ENCODE measurements at places on chromosomes 12 and 14.

DNA sequence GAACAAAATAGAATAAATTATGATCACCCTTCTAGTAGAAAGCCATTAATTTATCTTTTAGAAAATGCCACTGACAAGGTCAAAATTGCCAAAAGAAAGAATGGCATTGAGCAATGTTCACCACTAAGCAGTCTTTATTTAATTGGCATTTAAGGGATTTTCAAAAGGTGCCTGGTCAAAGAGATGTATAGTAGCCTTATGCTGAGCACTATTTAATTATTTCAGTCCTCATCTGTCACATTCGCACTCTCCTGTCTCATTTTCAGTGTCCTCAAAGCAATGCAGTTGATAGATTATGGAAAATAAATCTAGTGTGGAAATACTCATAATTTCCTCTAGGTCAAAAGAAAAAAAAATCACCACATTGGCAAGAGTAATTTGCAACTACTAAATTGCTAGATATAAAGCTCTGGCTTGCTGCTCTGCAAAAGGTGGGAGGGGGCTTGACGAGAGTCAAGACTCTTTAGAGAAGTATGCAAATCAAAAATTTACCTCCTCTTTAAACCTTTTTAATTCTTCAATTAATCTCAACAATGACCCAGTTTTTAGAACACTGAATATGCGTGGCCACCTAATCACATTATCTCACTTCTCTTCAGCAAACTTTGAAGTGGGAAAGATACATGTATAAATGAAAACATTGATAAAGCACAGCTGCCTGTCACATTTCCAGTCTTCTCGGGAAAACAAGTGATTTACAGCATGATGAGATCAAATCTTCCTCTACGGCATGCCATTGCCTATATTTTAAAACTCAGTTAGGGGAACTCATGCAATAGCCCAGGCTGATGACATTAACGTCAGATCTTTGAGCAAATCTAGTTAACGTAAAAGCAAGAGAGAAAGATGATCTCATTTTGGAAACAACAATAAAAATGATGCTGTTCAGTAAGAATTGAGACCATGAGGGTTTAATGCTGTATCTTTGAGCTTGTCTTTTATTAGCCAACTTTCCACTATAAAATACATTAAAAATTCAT lies 373.1 kb upstream of the DCN start:
- DNase-seq, result no peak

DNA sequence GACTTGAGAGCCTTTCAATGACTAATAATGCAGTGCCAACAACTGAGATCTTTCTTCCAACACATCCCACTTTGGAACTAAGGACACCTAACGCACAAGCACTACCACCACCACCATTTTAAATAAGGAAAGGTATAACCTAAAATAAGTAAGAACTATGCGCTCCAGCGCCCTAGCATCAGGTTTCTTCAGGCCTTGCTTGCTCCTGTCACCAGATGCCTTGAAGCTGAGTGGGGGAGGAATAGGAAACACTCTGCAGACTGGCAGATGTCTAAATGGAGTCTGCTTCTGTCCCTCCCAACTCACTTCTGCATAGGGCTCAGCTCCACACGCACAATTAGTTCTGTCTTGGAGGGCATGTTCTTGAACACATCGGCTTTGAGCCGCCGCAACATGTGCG lies 15.1 kb downstream of the CHD4 start:
- DNase-seq, result no peak

DNA sequence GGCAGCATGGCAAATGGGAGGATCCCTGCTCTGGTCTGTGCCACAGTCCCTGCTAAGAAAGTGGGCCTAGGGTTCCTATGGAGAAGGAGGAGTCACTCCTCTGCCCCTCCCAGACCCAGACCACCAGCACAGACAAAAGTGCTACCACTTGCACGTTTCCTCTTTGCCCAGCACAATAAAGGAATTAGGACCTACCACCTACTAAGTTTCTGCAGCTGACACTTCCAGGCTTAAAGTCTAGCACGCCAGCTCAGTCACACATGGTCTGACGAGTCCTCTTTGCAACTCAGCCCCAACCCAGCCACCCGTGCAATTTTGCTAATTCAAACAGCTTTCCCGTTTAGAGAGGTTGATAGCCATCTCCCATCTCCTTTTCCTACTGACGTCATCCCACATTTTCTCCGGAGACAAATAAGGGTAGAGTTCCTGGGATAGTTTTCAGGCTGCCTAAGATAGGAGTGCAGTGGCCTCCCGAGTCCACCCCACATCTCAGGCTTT lies 66.2 kb upstream of the PTGR2 start:
- no peak for DNase-seq

DNA sequence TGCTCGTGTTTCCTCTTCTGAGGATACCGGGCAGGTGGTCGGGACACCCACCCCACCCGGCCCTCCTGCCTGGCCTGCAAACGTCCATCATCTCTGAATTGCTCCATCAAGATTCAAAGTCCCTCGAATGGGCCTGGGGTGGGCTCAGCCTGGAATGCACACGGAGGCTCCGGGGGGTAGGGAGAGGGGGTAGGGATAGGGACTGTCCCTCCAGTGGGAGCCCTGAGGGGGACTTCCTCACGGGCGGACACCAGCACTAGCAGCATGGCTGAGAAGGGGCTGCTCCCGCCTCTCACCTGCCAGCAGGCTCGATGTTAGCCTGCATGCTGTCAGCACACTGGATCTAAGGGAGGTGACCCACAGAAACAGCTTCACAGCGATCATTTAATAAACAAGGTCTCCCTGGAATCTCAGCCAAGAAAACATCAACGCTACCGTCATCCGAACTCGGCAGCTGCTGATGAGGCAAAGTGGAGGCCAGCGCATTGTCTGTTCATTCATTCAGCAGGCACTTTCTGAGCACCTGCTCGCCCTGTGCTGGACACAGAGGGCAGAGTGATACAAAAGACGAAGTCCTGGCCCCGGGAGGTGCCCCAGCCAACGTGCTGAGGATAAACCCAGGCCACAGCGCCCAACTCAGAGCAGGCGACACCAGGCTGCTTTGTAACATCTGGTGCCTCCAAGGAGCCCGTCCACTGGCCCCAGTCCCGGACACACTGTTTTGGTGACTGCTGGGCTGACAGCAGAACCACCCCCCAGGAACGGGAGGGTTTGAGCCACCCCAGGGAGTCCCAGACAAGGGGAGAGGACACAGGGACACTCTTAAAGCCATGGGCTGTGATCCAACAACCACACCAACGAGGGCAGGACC lies 6.3 kb downstream of the TMEM179 start:
- DNase-seq, result no peak

DNA sequence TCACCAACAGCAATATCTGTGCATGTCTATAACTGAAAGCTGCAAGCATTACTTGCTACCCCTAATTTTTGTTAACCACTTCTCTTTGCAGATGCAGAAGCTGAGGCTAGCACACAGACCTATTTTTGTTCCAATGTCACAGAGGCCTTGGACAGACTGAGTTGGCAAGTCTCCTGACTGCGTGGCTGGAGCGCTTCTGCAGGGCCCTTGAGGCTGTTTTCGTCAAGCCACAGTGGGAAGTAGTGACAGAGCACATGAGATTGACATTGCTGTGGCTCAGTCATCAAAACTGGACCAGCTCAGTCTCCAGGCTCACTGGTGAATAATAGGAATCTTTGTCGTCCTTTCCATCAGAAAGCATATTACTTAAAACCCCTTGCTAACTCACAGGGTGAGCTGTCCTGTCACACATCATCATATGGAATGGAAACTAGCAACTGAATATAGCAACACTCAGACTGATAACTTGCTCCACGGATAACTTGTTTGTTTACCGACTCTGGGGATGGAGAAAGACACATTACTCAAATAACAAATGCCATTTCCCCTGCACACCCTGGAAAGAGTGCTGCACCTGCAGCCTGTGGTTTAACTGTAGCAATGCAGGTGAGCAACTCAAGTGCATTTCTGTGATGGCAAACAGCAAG lies 43.6 kb upstream of the DDX11 start:
- DNase-seq, result no peak

DNA sequence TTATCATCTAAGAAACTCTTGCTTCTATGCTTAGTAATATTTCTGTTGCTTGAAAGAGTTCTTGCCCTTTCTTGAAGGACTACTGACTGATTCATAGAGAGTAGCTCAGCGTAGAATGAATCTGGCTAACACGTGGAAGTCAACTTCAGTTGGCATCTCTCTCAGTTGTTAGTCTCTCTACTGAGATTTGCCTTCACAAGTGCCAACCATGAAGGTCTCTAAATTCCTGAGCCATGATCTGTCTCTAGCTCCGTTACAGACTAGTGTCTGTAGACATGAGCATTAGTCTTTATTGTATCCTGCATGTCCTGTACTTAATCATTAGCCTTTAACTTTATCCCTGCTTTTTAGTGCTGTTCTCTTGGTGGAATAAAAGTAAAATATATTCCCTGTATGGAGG lies 19.1 kb upstream of the ALX1 start:
- no peak for DNase-seq

DNA sequence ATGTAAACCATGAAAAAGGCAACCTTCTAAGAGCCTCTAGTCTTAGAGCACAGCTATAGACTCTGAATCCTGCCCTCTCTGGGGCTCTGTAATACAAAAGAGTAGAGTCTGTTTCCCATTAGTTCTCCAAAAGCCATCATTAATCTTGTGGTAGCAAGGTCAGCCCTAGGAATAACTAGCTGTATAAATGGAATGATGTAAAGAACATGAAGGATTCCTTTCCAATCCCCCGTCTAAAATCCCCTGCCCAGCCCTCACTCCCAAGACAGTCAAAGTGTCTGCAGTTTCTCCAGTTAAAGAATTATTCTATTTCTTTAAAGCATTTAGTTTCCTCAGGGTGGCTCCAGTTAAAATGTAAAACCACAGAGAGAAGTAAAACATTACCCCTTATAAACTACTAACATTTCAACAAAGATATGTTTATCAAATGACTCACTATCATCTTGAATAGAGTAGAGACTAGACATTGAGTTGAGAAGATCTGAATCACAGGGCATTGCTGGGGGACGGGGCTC lies 104.2 kb downstream of the ST8SIA1 start:
- no peak for DNase-seq

DNA sequence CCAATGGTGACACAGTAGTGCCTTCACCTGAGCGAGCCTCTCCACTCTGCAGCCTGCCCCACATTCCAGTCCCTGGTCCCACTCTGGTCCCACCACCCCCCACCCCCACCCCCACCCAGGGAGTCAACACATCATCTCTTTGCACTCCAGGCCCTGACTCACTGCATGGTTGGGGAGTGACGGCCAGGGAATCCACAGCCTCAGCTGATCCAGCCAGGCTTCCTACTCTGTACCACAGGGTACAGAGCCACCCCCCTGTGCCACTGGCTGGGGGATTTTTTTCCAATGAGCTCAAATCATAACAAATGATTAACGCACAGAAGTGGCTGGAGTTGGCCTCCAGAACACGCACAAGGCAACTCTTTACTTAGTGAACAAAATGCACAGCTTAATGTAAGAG lies 233.7 kb downstream of the NTF3 start:
- no peak for DNase-seq

All from stimulated activated CD8-positive, alpha-beta memory T cell treated with anti-CD3 and anti-CD28 coated beads, Interleukin-4, amount 100 ng/mL, for 1 hour (primary cell).